ENCODE measurements at places on chromosomes 2 and 18.
A peak's percentile ranks its signal among the peaks of the same experiment; 100 is the strongest.

DNA sequence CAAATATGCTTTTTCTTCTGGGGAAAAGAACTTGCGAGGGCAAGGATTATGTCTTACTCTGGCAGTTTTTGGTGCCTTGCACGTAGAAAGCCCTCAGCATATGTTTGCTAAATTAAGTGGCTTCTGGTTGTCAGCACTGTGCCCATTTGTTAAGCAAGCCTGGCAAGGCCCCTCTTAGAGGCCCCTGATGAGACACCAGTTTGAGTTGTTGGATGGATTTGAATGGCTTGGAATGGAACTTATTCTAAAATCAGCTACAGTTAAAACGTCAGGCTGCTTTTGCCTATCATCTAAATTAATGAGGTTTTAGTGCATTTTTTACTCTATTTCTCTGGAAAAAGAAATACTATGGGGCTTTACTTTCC, 28.2 kb downstream of the TMEM182 start:
- no peak for DNase-seq

DNA sequence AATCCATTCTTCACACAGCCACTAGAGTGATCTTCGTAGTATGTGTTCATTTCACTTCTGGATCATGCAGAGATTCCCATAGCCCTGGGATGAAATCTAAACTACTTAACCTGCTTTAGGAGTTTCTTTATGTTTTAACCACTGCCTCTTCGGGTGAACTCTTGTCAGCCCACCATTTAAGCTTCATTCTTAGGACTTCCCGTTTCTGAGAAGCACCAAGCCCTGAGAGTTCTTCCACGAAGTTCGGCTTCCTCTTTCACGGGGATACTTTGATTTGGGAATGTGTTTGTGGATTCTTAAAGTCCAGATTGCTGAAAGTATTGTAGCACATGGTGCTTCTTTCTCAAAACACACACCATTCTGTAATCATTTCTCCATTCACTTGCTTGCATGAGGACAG, 205.0 kb downstream of the UBE2E3 start:
- no peak for DNase-seq

DNA sequence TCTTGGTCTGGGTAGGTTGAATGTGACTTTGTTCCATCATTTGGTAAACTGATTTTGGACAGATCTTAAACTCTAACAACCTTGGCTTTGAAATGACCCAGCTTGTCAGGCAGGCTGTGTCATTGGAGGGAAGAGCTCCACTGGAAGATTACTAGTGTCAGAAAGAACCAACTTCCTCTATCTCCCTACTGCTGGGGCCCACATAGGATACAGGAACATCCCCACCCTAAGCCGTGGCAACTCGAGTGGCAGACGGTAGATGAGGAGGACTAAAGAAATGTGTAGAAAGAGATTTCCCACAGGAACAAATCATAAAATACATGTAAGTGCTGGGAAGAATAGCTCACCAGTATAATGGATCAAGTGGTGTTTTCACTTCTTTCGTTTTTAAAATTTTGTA, 4.3 kb upstream of the G6PC2 start:
- DNase-seq = no peak

DNA sequence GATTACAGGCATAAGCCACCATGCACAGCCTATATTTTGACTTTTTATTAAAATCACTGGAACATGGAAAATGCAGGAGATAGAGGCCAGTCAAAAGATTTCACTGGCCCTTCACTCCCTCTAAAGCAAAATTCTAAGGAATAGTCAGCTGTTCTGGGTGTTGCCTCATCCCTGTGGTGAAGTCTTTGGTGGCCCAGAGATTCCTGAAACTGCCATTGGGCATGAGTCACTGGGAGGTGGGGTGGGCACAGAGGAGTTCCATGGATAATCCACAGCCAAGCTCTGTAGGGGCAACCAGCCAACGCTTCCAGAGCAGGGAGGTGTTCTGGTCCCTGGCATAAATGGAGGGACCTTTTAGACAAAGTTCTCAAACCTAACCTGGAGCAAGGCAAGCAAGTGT, 89.7 kb upstream of the TTC39C start:
- DNase-seq = no peak

DNA sequence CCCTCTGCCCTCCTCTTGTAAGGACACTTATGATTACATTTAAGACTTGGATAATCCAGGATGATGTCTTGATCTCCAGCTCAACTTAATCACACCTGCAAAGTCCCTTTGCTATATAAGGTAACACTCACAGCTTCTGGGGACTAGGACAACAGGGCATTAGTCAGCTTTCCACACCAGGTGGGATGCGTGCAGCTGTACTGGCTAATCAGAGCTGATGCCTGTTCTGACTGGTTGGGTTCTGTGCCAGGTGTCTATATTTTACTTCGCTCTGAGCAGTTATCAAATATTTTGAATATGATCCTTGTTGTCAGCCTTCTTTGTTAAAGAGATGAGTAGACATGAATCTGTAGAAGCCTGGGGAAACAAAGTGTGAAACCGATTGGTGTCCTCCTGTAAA, 115.5 kb upstream of the ATP8B1 start:
- no peak for DNase-seq

GRCh38 chr2:134943540-134943939, 24.9 kb downstream of the CCNT2 start:
- no peak for DNase-seq

- DNase-seq = no peak
Observed at GRCh38 chr2:206647985-206648384, 5.7 kb downstream of the FAM237A start.

GRCh38 chr2:189022053-189022481, 47.9 kb downstream of the COL3A1 start:
- no peak for DNase-seq

DNA sequence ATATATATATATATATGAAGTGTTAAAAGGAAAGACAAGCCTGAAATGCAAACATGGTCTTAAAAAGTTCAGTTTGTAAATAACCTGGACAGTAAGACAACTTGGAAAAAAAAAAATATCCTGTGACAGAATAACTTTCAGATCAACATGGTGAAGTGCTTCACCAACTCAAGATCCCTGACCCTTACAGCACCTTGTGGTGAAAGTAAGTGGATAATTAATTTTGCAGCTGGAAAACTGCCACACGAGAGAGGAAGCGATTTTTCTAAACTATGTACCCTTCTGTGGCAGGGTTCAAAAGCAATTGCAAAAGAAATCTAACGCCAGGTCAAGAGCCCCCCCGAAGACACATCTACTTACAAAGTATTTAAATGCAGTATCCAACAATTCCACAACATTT, 95.8 kb downstream of the PAX3 start:
- DNase-seq = no peak

- DNase-seq = no peak
Observed at GRCh38 chr2:202758604-202759003, 113.0 kb downstream of the ICA1L start.

DNA sequence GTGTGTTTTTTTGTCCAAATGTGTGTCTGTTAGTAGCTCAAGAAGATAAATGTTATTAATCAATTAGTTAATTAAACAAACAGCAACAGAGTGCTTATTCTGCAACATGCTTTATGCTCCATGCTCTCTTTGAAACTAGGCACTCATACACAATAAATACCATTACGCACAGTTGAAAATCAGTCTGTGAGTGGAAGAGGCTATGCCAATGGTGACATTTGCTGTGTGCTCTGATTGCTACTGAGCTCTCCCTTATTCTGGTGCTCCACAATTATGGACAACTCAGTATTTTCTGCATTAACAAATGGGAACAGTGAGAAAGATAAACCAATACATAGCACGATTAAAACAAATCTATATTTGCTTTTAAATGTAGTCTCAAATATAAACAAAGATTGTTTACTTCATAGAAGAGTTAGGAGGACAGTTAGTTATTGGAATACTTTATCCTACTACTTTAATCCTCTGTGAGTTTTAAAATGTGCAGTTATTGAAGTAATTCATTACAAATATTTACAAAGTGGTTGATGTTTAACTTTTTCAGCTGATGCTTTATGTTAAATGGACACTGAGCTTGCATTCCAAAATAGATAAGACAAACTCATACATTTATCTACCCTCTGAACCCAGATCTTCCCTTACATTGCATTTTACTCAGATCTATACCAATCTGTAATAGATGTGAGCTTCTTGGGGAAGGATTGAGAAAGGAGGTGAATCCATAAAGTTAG, 55.3 kb downstream of the NXPH2 start:
- no peak for DNase-seq

GRCh38 chr2:181042706-181043105, 62.3 kb downstream of the UBE2E3 start:
- DNase-seq = no peak

- DNase-seq = no peak
Observed at GRCh38 chr2:184646593-184646992, 48.3 kb downstream of the ZNF804A start.

DNA sequence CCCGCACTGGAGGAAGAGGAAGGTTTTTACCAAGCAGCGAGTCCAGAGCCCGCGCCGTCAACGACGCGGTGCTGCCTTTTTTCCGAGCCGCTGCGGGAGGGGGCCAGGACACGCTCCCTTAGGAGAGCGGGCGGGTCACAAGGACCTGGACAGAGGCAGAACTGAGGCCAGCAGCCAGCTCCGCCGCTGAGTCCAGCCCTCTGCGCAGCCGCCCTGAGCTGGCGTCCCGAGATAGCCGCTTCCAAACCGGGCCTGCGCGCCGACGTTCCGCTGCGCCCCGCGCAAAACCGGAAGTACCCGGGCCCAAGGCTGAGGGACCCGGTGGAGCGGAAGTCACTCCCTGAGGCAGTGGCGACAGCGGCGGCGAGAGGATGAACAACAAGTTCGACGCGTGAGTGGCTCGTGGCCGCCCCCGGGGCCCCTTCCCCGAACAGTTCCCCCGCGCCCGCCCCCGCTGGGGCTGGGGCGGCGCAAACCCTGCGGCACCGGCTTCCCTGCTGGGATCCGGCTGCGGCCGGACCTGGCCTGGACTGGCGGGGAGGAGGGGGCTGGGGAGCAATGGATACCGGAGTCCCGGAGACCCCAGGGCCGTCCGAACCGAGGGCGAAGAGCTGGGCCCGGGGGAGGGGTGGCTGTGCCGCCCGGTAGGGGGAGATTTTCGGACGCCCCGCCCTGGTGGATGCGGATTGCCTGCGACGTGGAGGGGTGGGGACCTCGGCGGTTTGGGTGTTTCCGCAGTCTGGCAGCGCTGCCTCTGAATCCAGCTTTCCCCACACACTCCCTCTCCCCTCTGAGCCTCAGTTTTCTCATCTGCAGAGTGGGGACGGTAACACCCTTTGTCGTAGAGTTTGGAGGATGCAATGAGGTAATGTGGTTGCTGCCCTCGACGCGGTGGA, at the start of the genes EIF4E2 and TIGD1:
Gene EIF4E2 (plus strand): TSS at position 336 of the 896 bp plus-strand sequence. CDS start 36 bp downstream, at position 372.
Gene TIGD1 (minus strand): TSS at position 204 of the 896 bp plus-strand sequence. CDS start 675 bp downstream, outside the sequence.
- peak; percentile 92 for DNase-seq

- no peak for DNase-seq
Observed at GRCh38 chr2:230590333-230590732, 122.3 kb upstream of the CAB39 start.

GRCh38 chr2:238863749-238864206, 15.9 kb downstream of the TWIST2 start:
- no peak for DNase-seq

- peak; percentile 62 for DNase-seq
Observed at GRCh38 chr2:126658319-126658904, 2.5 kb downstream of the GYPC start.

GRCh38 chr18:49875783-49876182, 62.5 kb upstream of the ACAA2 start:
- DNase-seq = no peak

Measured in hematopoietic multipotent progenitor cell treated with erythropoietin and hydrocortisone succinate and interleukin-3 and kit ligand, for 8 days (in vitro differentiated cells).